Uterus (tissue), 4 donors: ENCODE measurements at places on chromosomes 3 and 15. TPM values are rescaled to one million over a fixed set of nuclear protein-coding genes. Genes with fewer than 3 reads are reported as not detected.

MTHFS gene
- total RNA-seq, result 1.5 TPM

IL16 gene
- 69.2 TPM for total RNA-seq

HCN4 gene
- 0.07 TPM for total RNA-seq

MYLK gene
- total RNA-seq, result 790 TPM

P2RY12 gene
- total RNA-seq, result 3.1 TPM

CD80 gene
- total RNA-seq, result 0.14 TPM

SLC24A5 gene
- total RNA-seq, result 0.29 TPM

GOLGA8T gene
- total RNA-seq, result not detected

TOP2B gene
- 159 TPM for total RNA-seq

ZBBX gene
- total RNA-seq, result 2.3 TPM

P2RY13 gene
- 1.5 TPM for total RNA-seq

LTK gene
- total RNA-seq, result not detected

POPDC2 gene
- total RNA-seq, result 6.2 TPM

CAND2 gene
- total RNA-seq, result 6.8 TPM
